Stimulated activated CD4-positive, alpha-beta T cell treated with anti-CD3 and anti-CD28 coated beads, Interleukin-12 subunit alpha, Interleukin-12 subunit beta, amount 100 ng/mL, for 48 hours (primary cell): ENCODE measurements at places on chromosomes 4 and X.

DNA sequence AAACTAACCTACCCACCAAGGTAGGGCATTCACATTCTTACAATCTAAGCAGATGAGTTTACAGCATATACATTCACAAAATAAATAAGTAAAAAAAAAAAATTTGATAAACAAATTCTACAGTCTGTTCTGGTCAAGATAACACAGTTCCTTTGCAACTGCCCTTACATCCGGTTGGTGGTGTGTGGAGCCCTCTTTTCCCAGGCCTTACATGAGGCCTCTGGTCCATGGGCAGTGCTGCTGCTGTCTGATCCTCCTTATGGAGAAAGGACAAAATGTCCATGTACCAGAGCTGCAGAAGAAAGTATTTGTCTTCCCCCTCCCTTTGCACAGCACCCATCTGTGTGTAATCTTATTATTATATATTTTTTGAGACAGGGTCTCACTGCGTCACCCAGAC is 2.2 kb upstream of the SEPTIN11 start:
- DNase-seq = no peak

GRCh38 chr4:112031712-112032328 is 113.4 kb upstream of the FAM241A start:
- no peak for DNase-seq

DNA sequence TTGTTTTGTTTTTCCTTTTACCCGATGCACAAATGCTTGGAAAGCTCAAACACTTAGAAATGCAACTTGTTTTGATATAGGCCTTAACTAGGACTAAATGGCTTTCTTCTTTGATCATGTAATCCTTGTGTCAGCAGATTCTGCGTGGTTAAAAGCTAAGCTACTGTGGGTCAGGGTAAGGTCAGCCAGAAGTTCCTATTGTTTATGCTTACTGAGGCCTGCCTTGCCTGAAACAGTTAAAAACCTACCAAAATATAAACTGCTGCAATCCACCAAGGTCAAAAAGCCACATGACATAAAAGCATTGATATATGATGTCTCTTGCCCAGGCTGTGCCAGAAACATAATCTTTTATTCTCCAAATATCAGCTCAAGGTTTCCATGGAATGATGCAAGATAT is 223.4 kb downstream of the FAM47B start:
- no peak for DNase-seq

DNA sequence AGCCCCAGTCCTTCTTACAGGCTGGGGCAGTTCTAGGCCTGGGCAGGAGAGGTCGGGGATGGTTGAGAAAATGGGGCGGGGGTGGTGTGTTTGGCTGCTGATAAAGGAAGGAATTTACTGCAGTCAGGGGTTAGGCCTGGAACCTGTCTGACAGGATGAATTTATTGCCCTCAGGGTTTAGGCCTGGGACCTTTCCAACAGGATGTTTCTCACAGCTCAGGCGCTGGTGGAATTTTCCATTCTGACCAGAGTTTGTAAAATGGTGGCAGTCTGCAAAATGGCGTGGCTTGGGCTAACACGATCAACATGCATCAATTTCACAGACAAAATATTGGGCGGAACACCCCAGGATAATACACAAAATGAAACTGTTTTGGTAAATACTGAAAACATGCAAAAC is 83.5 kb upstream of the SPIN4 start:
- DNase-seq = no peak

GRCh38 chr4:15506464-15506863 is 36.8 kb downstream of the CC2D2A start:
- DNase-seq = no peak

DNA sequence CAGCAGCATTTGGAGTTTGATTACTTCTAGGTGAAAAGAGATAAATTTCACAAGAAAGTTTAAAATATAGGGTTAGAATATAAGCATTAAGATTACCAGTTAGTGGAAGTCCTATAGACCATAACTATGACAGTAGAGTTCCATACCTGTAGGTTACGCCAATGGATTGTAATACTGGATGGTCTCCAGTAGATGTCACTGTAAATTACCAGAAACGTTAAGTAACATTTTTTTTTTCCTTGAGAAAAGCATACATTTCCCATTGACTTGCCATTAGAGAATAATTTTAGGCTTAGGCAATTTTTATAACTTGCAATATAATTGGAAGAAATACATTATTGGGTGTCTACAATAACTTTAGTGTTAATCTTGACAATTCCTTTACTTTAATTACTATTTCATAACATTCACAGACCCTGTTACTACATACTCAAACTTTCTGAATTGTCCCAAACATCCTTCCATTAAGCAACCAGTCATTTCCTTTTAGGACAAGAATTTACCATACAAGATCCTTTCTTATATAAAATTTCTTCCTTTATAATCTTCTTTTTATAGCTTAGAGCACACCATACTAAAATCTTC is 304.1 kb upstream of the TECRL start:
- no peak for DNase-seq

DNA sequence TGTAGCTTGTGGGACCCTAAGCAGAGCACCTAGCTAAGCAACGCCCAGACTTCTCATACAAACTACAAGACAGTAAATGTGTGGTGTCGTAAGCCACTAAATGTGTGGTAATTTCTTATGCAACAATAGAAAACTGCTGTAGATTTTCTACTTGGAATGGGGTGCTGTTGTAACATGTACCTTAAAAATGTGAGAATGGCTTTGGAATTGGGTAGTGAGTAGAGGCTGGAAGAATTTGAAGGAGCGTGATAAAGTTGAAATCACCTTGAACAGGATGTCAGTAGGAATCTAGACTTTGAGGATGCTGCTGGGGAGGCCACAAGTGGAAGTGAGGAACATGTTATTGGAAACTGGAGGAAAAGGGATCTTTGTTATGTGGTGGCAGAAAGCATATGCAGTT is 43.2 kb upstream of the FUNDC1 start:
- DNase-seq = no peak

DNA sequence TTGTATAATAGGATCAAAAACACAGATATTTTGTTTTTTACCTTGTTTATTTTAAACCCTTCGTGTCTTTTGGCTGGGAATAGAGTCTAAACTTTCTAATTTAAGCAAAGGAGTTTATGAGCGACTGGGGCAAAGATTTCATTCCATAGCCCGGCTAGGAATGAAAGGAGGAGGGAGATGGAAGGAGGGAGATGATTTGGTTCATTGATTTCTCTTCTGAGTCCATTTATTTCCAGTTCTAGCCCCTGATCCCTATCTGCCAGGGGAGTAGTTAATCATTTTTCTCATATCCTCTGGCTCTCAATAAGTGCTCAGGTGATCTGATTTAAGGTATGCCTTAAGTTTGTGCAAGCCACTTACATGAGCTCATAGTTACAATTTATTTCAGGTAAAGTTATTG is 120.0 kb downstream of the SPRY1 start:
- no peak for DNase-seq

- DNase-seq = no peak
These were observed 10.4 kb downstream of the DCTD start for GRCh38 chr4:182906786-182907185.

DNA sequence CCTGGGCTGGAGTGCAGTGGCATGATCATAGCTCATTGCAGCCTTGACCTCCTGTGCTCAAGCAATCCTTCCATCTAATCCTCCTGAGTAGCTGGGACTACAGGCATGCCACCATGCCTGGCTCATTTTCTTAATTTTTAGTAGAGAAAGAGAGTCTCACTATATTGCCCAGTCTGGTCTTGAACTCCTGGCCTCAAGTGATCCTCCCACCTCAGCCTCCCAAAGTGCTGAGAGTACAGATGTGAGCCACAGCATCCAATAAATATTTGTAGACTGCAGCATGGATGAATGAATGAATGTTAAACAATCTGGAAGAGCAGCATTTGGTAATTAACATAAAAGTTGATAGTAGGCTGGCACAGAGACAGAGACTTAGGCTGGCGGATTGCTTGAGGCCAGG is 20.0 kb downstream of the KLB start:
- DNase-seq = no peak

- no peak for DNase-seq
These were observed 48.2 kb downstream of the PPEF1 start for GRCh38 chrX:18755651-18756050.

- DNase-seq = no peak
These were observed 31.3 kb upstream of the GNRHR start for GRCh38 chr4:67785528-67785927.

- DNase-seq = no peak
These were observed 69.3 kb upstream of the FAM241A start for GRCh38 chr4:112075906-112076305.

DNA sequence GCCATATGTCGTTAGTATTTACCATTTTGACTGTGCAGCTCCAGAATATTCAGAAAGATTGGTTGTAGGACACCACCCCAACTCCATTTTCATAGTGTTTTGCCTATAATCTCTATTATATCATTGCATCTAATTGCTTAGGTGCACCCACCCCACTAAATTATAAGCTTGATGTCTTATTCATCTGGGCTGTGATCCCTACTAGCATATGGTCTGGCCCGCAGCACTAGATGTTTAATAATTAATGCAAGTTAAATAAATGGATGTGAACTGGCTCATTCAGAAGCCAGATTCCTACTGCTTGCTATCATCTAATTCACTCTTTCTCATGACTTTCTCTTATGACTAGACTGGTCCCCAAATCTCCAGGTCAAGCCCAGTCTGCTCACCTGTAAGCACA is 143.5 kb downstream of the RELL1 start:
- no peak for DNase-seq

DNA sequence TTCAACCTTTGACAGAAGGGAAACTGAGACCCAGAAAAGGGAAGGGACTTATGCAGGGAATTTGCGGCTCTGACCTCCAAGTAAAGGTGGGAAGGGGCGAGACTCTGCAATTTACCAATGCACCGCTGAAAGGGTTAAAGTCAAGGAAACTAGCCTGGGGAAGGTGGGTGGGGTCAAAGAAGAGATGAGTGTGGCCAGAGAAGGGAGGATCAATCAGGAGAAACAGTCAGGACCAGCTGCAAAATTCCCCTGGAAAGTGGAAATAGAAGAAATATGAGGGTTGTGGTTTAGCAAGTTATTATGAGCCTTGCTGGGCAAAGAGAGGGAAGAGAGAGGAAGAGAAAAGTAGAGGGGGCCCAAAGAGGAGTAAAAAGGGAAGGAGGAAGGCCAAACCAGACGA is 30.5 kb downstream of the STARD8 start:
- DNase-seq = no peak

- DNase-seq = no peak
These were observed 58.2 kb downstream of the ZNF827 start for GRCh38 chr4:145880355-145880960.

- no peak for DNase-seq
These were observed 96.2 kb downstream of the CDS1 start for GRCh38 chr4:84678976-84679744.

DNA sequence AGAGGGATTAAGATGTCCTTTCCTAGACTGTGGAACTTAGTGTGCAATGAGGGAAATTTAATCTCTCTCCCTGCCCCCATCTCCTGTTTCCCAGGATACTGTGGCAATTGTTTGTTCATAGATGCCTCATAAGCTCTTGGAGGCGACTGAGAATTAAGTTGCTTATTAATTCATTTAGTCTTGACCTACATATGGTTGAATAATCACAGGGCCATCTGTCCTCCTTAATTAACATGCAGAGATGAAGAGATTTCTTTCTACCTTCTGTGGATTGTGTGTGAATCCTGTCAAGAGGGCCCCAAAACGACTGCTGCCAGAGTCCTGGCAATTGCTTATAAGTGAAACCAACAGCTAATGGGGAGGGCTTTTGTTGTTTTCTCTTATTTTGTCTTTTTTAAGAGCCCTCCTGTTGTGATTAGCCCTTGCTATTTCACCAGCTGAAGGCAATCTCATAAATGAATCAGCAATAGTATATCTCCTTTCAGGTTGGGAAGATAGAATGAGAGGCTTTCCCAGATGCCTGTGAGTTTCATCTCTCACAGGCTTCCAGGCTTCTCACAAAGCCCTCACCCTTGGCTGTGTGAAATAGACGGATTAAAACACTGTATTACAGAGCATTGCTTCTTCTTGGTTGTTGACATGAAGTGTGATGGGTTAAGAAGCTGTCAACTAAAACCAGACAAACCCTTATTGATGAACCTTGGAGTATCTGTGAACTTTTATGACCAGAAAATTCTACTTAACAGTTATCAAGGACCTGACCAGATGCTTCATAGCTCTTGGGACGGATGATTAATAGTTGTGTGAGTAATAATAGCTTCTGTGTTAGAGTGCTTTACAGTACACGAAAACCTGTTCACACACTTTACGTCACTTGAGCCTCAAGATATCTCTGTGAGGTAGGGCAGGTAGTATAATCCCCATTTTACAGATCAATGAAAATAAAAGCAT is 58.5 kb downstream of the PGRMC2 start:
- no peak for DNase-seq

GRCh38 chrX:118904664-118905063 is 69.8 kb upstream of the LONRF3 start:
- no peak for DNase-seq

- DNase-seq = no peak
These were observed 32.8 kb upstream of the SHISA3 start for GRCh38 chr4:42364266-42365053.
